ENCODE measurements at places on chromosomes 4 and X.

- DNase-seq, result no peak
Measured at GRCh38 chr4:182242787-182243186, 415 bp upstream of the TENM3 start.

DNA sequence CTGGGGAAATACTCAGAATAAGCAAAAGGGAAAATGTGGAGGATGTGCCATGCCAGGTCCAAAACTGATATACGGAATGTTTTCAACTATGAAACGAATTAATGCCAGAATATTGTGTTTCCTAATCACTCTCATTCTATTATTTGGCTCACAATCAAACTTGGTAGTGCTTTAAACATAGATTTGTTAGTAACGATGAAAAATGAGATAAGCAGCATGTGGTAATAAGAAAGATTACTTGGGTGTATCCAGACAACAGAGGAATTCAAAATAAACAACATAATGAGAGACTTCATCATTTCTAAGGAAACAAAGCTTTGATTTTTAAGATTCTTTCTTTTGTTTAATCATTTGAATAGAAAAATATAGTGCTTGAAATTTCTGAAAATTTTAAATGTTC lies 237.3 kb downstream of the TACR3 start:
- no peak for DNase-seq

DNA sequence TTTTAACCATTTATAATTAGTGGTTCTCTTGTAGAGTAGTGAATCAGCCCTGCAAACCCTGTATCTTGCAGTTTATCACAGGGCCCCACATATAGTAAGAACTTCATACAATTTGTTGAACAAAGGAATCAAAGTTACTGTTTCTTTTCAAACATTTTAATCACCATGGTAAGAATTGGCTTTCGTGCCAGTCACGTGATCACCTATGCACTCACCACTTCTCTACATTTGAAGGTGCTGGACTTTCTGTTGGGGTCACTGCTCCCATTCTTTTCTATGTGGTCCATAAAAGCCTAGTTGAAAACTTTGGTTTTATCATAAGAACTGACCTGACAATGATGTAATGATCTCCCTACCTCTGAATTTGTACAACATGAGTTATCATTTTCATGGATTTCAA lies 426.4 kb upstream of the CPEB2 start:
- no peak for DNase-seq

GRCh38 chr4:89056953-89057398 lies at the start of gene FAM13A:
Gene FAM13A (minus strand): TSS chr4:89057185. CDS start chr4:89056964, 221 bp downstream.
- DNase-seq, result no peak

GRCh38 chr4:68404153-68404552 lies 43.1 kb upstream of the TMPRSS11E start:
- DNase-seq, result no peak

DNA sequence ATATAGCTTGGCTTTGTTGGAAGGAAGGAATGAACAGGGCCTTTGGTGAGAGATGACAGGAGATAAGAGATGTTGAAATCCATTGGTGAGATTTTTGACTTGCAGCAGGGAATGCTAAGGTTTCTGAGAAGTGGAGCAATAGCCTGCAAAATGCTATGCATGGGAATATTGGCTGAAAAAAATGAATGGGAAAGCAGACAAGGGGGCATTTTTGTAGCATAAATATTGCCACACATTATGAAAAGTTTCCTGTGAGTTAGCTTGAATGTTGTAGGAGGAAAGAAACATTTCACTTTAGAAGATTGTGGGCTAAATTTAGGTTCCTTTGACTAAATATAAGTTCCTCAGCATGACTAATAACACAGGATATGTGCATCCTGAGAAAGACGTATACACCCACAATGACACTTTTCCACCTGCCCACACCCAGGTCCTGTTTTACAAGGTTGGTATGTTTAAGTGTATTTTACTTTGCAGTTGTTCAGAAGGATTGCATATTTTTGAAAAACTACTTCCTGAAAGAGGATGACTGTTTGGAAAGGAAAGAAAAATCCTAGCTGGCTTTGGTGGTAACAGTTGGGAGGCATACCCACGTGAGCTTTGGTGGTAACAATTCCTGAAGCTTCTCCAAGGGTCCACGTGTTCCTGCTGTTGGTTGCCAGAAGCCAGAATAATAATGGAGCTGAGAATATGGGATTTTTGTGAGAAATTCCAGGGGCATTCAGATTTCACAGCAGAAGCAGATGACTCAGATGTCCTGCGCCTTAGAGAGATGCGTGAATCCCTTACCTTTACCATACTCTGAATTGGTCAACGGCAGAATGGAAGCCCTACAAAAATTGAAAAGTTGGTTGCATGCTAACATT lies 28.5 kb downstream of the PHEX start:
- DNase-seq, result no peak

GRCh38 chrX:48617542-48618340 lies 20.4 kb downstream of the WDR13 start:
- DNase-seq, result no peak

- no peak for DNase-seq
Measured at GRCh38 chr4:187238646-187239045, 515.0 kb upstream of the FAT1 start.

GRCh38 chr4:112098841-112099530 lies 46.3 kb upstream of the FAM241A start:
- DNase-seq, result no peak

DNA sequence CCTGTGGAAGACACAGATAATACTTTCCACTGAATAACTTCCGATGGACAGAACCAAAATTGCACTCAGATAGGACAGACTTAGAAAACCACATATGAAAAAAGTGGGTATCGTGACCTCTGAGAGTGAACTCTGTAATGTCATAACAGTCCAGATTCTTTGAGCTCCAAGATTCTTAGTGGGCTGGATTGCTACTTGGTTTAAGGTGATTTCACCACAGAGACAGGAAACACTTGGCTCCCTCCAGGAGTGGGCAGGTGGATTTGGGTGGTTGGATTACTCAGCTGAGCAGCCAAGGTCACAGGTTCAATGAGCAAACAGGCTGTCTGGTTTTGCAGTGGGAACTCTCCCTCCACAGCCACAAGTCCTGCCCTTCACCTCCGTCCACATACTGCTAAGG lies 126.0 kb downstream of the AFAP1 start:
- DNase-seq, result no peak

DNA sequence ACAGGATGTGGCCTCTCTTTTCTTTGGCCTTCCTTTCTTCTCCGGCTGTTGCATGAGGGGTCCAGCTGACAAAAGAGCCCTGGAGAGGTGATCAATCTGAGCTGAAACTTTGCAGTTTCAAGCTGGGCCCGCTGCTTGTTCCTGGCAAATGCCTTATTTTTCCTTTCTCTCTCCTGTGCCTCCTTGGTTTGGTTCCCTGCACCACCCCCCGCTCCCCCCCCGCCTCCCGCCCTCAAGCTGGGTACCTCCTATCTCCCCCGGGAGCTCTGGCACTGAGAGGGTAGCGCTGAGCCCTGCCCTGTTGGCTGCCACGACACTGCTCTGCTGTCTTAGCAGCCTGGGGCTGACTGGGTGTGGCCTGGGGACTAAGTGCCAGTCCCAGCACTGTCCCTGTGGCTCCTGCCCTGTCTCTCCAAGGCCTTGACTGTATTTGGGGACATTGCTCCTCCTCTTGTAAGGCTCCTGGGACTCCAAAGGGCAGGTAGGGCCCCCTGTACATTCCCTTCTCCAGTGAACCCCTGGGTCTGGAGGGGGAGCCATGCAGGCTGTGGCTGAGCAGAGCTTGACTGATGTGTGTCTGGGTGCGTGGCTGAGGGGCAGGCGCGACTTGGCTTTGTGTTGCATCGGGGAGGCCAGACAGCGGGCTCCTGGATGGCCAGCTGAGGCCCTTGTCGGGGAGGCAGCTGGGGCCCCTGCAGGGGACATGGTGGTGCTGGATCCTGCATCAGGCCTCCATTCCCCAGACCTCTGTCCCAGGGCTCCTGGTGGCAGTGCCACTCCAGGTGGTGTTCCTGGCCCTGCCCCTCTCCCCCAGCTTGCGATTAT lies 1.1 kb downstream of the PLXNA3 start:
- DNase-seq, result no peak

- DNase-seq, result no peak
Measured at GRCh38 chr4:168630445-168631187, 133.8 kb downstream of the PALLD start.

DNA sequence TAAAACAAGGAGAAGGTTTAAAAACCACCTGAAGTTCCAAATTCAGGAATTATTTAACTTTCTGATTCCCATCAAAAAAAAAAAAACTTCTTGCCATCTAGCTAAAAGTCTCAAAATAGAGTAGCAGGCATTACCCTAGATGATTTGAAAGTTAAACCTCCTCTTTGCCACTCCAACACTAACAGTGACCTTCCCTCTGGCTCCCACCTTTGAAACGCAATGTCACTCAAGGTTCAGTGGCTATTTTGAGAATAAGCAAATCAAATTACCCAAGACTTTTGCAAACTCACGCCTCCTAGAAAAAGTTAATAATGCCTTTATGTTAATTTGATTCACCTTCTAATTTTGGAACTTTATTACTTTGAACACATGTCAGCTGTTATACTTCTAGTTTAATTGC lies 103.2 kb downstream of the ARHGAP6 start:
- DNase-seq, result no peak

DNA sequence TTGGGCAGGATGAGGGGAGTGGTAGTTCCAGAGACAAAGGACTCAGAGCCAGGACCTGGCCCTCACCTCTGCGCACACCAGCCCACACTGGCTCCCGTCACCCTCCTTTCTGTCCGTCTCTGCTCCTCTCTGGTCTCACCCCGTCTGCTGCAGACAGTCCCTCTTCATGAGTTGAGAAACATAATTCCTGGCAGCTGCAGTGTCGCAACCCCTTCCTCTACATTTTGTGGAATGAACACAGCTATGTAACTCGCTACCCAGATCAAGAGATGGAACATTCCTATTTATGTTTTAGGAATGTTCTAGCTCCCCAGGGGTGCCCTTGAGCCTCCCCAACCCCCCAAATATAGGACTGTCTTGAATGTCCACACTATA lies 59.3 kb downstream of the SHROOM2 start:
- DNase-seq, result no peak

DNA sequence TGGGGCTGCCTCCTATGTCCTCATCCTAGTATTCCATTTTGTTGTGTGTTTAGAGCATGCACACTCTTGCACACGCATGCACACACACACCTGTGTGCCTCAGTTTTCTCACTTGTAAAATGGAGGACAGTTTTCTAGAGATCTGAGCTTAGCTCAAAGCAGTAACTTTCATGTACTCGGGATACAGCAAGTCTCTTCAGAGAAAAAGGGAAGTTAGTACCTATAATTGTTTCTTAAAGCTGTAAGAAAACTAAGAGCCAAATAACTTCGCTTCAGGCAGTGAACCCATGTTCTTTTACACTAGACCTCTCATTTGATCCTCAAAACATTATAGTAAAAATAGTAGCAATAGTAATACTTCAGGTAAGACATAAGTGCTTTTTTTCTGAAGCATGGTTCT lies 49.6 kb downstream of the KIT start:
- no peak for DNase-seq

- DNase-seq, result no peak
Measured at GRCh38 chr4:87425711-87426110, 3.3 kb downstream of the NUDT9 start.

GRCh38 chr4:67558493-67558892 lies at the start of gene STAP1:
Gene STAP1 (plus strand): TSS chr4:67558727. CDS start chr4:67558810, 83 bp downstream.
- no peak for DNase-seq

DNA sequence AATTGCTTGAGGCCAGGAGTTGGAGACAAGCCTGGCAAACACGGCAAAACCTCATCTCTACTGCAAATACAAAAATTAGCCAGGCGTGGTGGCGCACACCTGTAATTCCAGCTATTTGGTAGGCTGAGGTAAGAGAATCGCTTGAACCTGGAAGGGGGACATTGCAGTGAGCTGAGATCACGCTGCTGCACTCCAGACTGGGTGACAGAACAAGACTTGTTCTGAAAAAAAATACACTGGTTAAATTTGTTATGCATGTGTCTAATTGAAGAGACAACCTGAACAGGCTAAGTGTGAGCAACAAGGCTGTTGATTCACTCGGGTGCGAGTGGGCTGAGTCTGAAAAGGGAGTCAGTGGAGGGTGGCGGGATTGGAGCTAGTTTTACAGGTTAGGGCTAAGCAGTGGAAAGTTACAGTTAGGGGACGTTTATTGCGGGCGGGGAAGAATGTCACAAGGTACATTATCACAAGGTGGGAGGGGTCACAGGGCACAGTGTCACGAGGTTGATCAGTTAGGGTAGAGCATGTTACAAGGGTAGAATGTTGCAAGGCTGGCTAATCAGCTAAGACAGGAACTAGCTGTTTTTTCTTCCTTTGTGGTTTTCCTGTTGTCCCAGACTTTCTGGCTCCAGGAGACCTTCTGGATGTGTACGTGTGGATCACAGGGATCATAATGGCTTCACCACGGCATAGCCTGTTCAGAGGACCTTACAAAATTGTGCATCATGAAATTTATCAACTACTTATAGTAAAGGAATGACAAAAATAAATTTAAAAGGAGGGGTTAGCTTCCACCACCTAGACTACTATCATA lies 115.8 kb downstream of the NAA11 start:
- DNase-seq, result no peak

DNA sequence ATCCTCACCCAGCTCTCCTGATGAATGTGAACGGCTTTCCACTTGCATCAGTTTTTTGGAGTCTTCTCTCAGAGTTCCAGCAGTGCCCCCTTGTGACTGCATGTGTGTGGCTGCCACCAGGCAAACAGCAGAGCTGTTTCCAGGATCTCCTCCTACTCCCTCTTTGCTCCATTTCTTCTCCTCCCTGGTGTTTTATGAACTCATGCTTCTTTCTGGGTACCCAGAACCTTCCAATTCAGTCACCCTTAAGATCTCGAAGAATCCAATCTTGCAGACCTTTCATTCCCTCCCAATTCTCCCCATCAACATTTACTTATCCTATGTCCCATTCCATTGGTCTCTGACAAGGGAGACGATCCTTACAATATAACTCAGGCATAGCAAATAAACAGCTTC lies 6.8 kb upstream of the TCEANC start:
- DNase-seq, result no peak

DNA sequence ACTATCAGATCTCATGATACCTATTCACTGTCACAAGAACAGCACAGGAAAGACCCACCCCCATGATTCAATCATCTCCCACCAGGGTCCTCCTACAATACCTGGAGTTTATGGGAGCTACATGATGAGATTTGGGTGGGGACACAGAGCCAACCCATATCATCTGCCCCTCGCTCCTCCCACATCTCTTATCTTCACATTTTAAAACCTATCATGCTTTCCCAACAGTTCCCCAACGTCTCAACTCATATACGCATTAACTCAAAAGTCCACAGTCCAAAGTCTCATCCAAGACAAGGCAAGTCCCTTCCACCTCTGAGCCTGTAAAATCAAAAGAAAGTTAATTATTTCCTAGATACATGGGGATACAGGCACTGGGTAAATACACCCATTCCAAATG lies 1185.2 kb downstream of the PCDH7 start:
- DNase-seq, result no peak

GRCh38 chr4:79249881-79250503 lies 75.9 kb downstream of the NAA11 start:
- no peak for DNase-seq

- no peak for DNase-seq
Measured at GRCh38 chr4:6183740-6184139, 16.6 kb downstream of the JAKMIP1 start.

GRCh38 chrX:24846550-24847150 lies 152.9 kb downstream of the POLA1 start:
- no peak for DNase-seq

GRCh38 chr4:166012129-166013030 lies 139.3 kb downstream of the TLL1 start:
- no peak for DNase-seq

- no peak for DNase-seq
Measured at GRCh38 chr4:12507868-12508481, 976.2 kb downstream of the RAB28 start.
